ENCODE measurements at places on chromosomes 1 and 21.
A peak's percentile ranks its signal among the peaks of the same experiment; 100 is the strongest.

DNA sequence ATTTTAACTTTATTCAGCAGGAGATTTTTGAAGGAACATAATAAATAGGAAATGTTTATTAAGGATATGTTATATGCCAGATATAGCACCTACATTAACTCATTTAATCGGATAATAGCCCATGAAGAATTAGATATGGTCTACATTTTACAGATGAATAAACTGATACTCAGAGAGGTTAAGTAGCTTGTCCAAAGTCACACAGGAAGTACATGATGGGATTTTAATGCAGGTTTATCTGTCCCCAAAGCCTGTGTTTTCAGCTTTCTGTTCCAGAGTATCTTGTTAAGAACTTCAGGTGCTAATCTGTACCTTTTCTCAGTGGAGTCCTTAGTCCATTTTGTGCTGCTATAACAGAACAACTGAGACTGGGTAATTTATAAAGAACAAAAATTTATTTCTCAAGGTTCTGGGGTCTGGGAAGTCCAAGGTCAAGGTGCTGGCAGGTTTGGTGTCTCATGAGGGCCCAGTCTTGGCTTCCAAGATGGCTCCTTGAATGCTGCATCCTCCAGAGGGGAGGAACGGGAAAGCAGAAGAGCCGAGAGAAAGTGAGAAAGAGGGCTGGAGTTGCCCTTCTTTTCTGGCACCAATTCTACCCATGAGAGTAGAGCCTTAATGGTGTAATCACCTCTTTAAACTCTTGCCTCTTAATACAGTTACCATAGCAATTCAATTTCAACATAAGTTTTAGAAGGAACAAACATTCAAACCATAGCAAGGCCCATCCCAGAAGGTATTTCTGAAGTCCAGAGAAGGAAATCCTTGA lies 17.3 kb downstream of the C1orf21 start:
- no peak for DNase-seq

DNA sequence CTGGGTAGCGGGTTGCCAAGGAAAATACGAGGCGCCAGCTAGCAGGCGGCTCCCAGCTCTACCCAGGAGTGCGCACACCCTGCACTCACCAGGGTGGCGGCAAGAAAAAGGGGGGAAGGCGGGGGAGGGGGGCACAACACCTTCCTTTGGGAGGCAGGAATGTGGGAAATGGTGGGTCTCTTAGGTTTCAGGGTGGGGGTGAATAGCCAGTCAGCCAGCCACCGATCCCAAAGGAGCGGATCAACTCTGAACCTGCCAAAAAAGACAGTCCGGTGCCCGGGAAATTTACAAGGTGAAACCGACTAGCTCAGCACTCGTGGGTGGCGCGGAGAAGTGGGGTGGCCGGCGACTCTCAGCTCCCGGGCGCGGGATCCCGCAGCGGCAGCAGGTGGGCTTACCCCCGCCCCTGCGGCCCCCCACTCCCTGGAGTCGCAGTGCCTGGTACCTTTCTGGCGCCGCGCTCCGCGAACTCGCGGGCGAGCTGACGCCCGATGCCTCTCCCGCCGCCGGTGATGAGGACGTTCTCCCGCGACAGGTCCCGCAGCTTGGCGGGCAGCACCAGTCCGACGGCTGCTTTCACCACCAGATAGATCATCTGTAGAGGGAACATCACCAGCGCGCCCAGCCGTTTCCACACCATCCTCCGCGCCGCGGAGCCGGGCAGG lies 1.2 kb downstream of the DHRS3 start:
- peak; percentile 34 for DNase-seq

DNA sequence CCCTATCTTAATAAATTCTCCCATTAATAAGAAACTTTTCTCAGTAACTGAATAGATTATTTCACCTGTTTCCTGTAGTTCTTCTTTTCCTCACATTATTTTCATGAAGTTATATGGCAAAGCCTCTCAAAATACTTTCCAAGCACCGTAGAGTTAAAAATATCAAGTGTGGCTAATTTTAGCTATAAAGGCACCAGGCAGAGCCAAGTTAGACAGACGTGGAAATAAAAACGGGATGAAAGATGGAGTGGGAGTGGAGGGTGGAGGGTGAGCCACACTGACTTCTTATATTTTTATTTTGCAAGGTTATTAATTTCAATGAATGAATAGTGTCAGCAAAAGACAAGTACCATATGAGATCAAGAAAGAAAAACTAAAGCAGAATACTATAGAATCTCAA lies 71.7 kb downstream of the ENAH start:
- DNase-seq: no peak

GRCh38 chr1:244173240-244173639 lies 122.2 kb downstream of the ZBTB18 start:
- no peak for DNase-seq

DNA sequence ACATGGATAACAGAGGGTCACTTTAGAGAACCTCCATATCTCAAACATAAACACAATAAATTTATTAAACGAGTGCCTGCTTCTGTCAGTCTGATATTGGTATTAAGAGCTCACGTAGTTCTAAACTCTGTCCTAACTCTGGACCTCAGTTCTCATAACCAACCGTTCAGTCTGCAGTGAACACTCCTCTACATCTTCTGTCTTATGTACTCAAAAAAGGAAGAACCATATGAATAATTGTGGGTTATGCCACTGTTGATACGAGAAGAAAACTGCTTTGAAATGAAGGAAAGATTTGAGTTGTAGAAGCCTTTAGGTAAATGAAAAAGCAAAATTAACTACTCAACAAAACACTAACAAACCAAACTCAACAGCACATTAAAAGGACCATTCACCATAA lies 53.7 kb downstream of the DPYD start:
- DNase-seq: no peak

DNA sequence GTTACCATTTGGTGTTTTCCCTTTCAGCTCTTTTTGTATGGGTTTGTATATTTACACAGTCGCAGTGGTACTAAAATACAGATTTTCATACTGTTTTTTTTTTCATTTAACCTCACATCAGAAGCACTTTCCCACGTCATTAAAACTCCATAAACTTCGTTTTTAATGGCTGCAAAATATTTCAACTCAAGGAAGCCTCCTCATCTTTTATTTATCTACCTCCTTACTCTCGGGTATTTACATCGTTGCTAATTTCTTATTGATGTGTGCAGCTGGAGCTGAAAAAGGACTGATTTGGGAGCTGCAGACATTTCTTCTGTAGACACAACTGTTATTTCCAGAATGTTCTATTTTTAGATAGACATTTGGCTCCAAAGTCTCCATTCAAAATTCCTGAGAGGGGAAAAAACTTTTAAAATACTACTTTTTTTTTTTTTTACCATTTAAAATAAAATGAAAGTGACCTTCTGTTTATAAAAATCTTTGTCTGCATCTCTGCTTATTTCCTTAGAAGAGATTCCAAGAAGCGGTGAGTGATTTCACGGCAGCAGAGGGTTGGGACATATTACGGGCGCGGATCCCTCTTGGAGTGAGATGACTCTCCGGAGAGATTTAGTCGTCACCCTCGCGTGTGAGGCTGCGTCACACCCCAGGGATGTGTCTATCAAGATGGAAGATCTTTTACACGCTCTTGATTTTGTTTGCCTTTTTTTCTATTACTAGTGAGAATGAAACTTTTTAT lies 10.1 kb downstream of the RUNX3 start:
- DNase-seq: peak; percentile 54

DNA sequence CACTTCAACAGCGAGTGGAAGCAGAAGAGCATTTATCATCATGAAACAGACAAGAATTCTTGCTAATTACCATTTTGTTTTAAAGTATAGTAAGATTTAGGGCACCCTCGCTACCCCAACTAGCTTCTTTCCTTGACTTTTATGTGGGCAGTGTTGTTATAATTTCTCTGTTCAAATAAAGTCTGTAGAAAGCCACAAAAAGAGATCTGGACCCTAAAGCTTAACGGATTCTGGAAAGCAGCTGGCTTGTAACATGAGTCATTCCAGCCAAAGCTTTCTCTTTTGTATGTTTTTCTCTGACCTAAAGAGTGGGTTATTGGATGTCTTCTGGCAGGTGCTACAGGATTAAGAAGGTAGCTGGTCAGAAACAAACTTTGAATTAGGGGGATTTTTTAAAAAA lies 37.4 kb downstream of the RUNX1 start:
- DNase-seq: no peak
